ENCODE measurements at places on chromosomes 12 and 14. TPM values are rescaled to one million over a fixed set of nuclear protein-coding genes. Genes with fewer than 3 reads are reported as not detected.

GARIN6 gene
- polyA plus RNA-seq = not detected

PCED1B gene
- polyA plus RNA-seq = 0.47 TPM

MYH7 gene
- 932 TPM for polyA plus RNA-seq

SERPINA9 gene
- not detected for polyA plus RNA-seq

MOAP1 gene
- polyA plus RNA-seq = 25.6 TPM

P3H3 gene
- polyA plus RNA-seq = 40.3 TPM

LBHD2 gene
- not detected for polyA plus RNA-seq

DDX11 gene
- polyA plus RNA-seq = 28.1 TPM

TESPA1 gene
- polyA plus RNA-seq = 0.92 TPM

POTEG gene
- not detected for polyA plus RNA-seq

IFNG-AS1 gene
- polyA plus RNA-seq = 0.15 TPM

KRT77 gene
- polyA plus RNA-seq = not detected

ITGA7 gene
- polyA plus RNA-seq = 409 TPM

SMARCC2 gene
- 53.8 TPM for polyA plus RNA-seq

TMPRSS12 gene
- polyA plus RNA-seq = 0.04 TPM

ANKRD33 gene
- polyA plus RNA-seq = 0.10 TPM

PTCSC3 gene
- polyA plus RNA-seq = not detected

NRIP2 gene
- polyA plus RNA-seq = 6.2 TPM

SYCP3 gene
- polyA plus RNA-seq = 0.46 TPM

MGAT4C gene
- 0.37 TPM for polyA plus RNA-seq

KSR2 gene
- not detected for polyA plus RNA-seq

PIWIL1 gene
- 0.08 TPM for polyA plus RNA-seq

ADSS1 gene
- polyA plus RNA-seq = 82.3 TPM

CFAP251 gene
- 1.3 TPM for polyA plus RNA-seq

SART3 gene
- polyA plus RNA-seq = 31.9 TPM

KRT3 gene
- not detected for polyA plus RNA-seq

OVCH1 gene
- 0.54 TPM for polyA plus RNA-seq

MARS1 gene
- polyA plus RNA-seq = 83.8 TPM

DNAJC22 gene
- polyA plus RNA-seq = 0.09 TPM

GPRC5D gene
- polyA plus RNA-seq = 0.32 TPM

SIRT4 gene
- polyA plus RNA-seq = 4.9 TPM

CLEC1B gene
- polyA plus RNA-seq = 0.19 TPM

SLC10A1 gene
- not detected for polyA plus RNA-seq

DNAI7 gene
- polyA plus RNA-seq = 0.38 TPM

TAS2R9 gene
- not detected for polyA plus RNA-seq

SIX4 gene
- polyA plus RNA-seq = 21.9 TPM

CCDC196 gene
- not detected for polyA plus RNA-seq

TMX1 gene
- polyA plus RNA-seq = 27.5 TPM

BMAL2 gene
- 1.4 TPM for polyA plus RNA-seq

SLC41A2 gene
- polyA plus RNA-seq = 2.2 TPM

WSCD2 gene
- 1.9 TPM for polyA plus RNA-seq

B3GNT4 gene
- polyA plus RNA-seq = 0.30 TPM

SMCO2 gene
- polyA plus RNA-seq = not detected

COX8C gene
- polyA plus RNA-seq = 0.44 TPM

STYK1 gene
- polyA plus RNA-seq = 0.13 TPM
